CD4-positive, alpha-beta T cell treated with Interleukin-4 for 1 hour (primary cell): ENCODE measurements at places on chromosomes 7 and 10.

DNA sequence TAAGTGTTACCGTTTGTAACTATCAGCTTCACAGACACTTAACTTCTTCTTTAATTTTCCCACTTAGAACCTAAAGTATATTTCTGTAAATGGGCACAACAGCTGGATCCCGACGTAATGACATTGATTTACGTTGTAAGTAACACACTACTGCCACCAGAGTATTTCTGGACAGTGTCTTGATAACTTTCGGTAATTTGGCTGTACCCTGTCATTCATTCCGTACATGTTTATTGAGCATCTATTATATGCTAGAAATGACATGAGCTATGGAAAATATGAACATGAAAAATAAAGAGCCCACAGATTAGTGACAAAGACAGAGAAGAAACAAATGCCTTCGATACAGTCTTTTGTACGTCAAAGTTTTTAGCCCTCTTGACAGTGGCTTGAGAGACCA is 291.4 kb downstream of the CCDC3 start:
- no peak for DNase-seq

DNA sequence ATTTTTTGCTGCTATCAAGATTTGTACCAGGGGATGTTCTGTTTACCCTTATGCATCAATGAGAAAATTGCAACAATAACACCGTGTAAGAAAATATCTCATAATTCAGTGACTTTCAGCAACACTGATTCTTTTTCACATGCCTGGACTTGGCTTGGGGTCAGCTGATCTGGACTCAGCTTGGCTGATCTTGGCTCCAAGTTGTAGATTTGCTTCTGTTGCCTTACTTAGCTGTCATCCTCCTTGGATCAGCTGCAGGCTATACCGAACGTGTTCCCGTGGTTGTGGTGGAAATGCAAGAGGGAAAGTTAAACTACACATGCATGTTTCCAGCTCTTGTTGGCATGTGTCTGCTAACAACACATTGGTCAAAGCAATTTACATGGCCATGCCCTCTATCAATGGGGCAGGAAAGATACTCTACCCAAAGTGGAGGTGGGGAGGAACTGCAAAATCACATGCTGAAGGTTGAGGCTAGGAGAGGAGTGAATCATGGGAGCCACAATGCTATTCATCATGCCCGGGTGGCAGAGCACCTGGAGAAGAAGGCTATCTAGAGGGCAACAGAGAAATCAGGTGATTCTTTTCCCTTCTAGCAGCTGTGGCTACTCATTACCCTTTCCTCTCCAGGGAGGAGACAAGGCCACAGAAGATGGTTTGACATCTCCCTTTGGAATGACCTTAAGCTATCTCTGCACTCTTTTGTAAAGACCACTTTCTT is 1276.3 kb upstream of the AUTS2 start:
- DNase-seq: no peak

- DNase-seq: no peak
Observed at GRCh38 chr10:18216482-18216881, 76.3 kb downstream of the CACNB2 start.

- no peak for DNase-seq
Observed at GRCh38 chr10:119233123-119233820, 25.9 kb downstream of the GRK5 start.

DNA sequence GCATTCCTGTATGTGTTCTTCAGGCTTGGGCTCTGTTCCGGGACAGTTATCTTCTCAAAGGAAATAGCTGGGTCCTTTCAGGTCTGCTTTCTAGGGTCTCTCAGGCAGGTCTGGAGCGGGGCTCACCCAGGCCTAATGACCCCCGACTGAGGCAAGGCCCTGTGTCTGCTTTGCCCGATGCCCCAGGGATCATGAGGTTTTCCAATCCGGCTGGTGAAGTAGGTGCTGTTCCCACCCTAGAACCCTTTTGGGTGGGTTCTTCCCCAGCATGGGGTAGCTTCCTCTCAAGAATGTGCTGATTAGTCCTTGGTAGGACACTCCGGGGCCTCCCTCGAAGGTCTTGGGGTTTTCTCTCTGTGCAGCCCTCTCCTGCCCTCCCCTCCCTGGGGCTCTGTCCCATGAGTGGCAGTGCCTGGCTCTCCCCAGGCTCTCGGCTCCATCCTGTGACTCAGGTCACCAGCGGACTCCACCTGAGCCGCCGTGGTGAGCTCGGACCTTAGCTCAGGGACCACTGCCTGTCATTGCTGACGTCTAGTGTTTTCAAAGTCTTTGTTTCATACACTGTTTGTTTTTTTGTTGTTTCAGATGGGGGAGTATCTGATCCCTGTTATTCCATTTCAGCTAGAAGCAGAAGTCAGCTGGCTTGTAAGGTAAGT is 71.0 kb upstream of the NKX6-2 start:
- DNase-seq: peak; percentile 1

GRCh38 chr10:131452926-131453720 is 141.6 kb upstream of the TCERG1L start:
- no peak for DNase-seq

GRCh38 chr7:55432506-55432905 is 67.4 kb downstream of the LANCL2 start:
- no peak for DNase-seq

GRCh38 chr7:86448856-86449255 is 194.9 kb upstream of the GRM3 start:
- DNase-seq: no peak

- DNase-seq: no peak
Observed at GRCh38 chr10:28429573-28430216, 103.2 kb upstream of the WAC start.

GRCh38 chr10:33588974-33589600 is 254.6 kb upstream of the NRP1 start:
- DNase-seq: no peak

GRCh38 chr10:78899098-78899754 is 169.5 kb upstream of the ZMIZ1 start:
- no peak for DNase-seq

DNA sequence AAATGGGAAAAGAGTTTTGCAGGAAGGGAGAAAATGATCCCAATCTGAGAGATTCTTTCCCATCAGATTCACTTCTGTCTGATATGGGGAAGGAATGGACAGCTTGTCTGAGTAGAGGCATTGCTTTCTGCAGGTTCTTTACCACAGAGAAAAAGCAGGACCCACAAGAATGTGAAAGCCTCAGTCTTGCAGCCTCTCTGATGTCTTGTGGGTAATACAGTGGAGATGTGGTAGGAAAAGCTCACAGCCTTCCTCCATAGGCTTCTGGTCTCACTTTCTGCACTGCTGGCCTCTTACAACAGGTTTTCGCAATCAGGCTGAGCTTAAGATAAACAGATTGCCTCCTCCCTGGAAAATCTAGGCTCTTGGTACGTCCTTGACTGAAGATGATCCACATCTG is 551 bp downstream of the IFIT1 start:
- DNase-seq: no peak

- no peak for DNase-seq
Observed at GRCh38 chr10:102269017-102269416, 23.7 kb downstream of the GBF1 start.

- peak; percentile 14 for DNase-seq
Observed at GRCh38 chr7:137606061-137606674, 240.6 kb downstream of the DGKI start.

GRCh38 chr7:66146701-66147100 is 32.1 kb downstream of the CRCP start:
- no peak for DNase-seq

DNA sequence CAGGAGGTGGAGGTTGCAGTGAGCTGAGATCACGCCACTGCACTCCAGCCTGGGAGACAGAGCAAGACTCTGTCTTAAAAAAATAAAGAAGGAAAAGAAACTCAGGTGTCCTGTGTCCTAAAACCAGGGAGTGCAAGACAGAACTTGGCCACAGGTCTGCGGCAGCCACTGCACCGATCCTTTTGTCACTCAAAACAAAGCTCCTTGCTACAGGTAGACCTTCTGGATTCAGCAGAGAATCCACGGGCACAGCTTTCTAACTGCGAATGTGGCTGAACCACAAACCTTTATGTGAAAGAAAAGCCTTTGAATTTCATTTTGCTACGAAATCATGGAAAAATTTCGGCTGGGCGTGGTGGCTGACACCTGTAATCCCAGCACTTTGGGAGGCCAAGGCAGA is 634.9 kb downstream of the CALN1 start:
- no peak for DNase-seq

GRCh38 chr7:128384726-128385125 is 23.2 kb upstream of the PRRT4 start:
- no peak for DNase-seq

DNA sequence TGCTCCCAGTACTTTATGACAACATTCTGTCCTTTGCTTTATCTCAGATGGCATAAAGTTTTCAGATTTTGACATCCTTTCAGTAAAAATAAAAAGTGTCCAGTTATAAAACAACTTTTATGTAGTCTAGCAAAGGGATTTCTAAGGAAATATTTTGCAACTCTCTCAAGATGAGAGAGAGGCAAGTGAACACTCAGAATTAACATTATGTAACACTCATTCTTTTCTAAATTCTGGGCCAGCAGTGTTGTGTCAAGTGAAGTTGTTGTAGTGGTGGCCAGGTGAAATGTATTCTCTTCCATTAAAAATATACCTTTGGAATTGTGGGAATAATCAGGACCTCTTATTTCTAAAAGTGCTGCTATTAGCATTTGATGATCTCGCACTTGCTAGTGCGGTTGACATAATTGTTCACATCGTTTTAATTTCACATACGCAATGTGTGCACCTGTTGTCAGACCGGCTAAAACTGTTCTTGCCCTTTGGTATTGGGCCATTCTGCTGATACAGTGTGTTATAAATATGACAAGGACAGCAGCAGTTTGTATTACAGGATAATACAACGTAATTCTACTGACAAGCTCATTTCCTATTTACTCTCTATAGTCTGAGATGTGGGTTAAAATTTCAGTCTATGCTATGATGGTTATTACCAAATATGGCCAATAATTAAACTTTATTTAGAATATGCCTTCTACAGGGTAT is 23.8 kb downstream of the CPED1 start:
- no peak for DNase-seq

GRCh38 chr7:154960063-154960790 is 42.7 kb downstream of the PAXIP1 start:
- DNase-seq: no peak

DNA sequence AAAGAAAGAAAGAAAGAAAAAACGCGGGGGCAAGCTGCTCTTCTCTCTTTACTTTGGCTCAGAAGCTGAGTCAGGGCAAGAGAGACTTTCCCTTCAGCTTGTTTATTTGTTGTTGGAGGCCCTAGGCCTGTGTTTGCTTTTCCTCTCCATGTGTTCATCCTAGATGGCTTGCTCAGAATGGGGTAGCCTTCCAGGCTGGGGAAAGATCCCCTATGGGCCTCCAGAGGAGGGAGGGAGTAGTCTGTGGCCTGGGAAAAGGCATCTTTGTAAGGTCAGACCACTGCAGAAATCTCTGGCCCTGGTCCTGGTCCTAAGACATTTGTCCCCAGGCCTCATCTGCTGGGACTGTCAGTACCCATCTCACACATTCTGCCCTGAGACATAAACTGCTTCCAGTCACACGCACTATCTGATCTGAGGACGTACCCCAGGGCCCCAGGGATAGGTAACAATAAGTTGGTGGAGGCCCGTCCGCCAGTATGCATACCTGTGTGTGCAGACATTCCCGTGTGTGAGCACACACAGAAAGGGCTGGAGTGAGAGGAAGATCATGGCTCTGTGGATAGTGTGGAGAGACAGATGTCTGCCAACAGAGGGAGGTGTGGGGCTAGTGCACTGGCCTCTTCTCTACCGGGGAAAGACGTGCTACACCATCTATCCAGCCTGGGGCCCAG is 4.9 kb upstream of the SCD start:
- DNase-seq: peak; percentile 55

DNA sequence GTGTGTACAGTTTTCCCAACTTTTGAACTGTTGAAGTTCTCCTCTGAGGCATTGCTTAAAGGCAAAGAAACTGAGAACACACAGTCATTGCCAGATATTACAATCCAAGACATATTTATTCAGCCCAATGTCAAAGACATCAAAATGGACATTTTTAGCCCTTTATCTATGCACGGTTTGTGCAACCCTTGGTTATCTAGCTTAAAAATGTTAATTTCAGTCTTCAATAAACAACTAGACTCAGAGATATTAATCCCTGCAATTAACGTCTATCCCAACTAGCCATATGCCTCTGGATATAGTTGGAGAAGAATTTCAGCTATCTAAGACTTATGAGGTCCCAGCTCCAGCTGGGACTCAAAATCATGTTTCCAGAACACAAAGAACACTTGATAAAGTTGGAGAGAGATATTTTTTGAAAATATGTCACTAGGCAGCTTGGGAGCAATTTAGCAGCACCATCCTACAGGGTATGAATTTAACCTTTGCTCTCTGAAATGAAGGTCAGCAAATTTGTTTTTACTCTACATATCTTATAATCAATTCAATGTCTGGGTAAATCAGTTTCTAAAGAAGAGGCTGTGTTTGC is 357.0 kb downstream of the RNLS start:
- DNase-seq: no peak

DNA sequence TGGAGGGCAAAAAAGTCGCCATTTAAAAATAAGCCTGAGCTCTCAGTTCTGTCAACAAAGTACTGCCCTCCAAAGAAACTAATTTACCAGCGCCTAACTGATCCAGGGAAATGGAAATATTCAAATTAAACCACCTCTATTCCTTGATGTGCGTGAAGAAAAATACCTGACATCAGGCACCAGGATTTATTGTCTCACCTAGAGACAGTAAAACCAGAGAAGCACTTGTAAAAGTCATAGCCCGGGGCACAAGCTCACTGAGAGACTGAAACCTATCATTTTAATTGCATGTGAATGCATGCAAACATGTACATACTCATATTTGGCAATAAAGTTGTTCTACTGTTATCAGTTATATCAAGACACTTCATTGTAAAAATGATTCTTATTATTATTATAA is 147.3 kb upstream of the VSTM2A start:
- DNase-seq: no peak

GRCh38 chr7:74475243-74475986 is 21.7 kb downstream of the GTF2IRD1 start:
- no peak for DNase-seq

- DNase-seq: peak; percentile 35
Observed at GRCh38 chr7:128869138-128869943, 6.7 kb downstream of the ATP6V1F start.

DNA sequence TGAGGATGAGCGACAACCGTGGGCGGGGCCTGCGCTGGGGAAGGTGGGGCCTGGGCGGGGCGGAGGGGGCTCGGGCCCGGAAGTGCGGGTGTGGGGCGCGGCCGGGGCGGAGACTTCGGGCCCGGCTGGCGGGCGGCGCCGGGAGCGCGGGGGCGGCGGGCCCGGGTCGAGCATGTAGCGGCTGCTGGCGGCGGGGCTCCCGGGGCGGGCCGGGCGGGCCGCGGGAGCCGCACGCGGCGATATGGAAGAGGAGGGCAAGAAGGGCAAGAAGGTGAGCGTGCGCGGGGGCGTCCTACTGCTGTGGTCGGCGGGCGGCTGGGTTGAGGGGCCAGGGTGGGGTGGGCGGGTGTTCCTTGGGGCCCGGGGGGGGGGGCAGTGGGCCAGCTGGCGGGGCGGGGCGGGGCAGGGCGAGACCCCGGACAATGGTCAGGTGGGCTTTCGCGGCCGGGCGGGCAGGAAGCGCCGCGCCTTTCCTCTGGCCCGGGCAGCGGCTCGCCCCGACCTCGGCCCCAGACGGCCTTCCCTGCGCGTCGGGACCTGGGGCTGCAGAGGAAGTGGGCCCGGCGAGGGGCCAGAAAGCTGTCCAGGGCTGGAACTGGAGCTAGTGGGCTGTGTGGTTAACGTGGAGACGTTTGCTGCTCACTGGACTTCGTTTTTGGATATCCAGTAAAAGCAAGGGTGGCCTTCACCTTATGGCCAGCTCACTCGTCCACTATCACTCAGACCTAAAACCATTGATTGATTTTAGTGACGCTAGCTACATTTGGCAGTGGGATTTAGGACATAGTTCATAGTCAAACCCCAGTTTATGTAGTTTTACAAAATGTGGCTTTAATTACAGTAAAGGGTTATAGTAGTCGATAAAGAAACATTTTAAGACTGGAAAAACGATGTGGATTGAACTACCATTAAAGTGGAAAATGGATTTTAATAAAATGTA is at the start of gene CCM2:
Gene CCM2, plus strand, starts transcription at position 109 of the 940 bp plus-strand sequence. Its CDS starts 133 bp downstream, at position 242.
- DNase-seq: no peak
